NCI-H1105 treated with DMSO at 0.1 percent for 48 hours (cell line): ENCODE measurements at places on chromosomes 5 and 9.

DNA sequence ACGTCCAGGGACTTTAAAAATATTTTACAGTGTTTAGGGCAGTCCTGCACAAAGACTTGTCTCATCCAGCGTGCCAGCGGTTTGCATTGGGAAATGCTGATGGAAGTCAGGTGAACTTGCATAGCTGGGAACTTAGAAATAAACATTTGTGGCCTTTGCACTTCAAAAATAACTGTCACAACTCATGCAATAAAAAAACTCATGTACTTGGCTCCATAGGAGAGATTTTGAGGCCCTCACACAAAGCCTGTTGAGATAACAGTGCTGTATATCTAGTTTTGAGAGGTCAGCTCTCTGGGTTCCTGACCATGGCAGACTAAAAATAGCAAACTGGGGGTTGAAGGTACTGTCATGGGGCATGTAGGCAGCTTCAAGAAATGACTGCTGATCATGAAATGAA is 5.5 kb downstream of the COMMD10 start:
- no peak for DNase-seq

DNA sequence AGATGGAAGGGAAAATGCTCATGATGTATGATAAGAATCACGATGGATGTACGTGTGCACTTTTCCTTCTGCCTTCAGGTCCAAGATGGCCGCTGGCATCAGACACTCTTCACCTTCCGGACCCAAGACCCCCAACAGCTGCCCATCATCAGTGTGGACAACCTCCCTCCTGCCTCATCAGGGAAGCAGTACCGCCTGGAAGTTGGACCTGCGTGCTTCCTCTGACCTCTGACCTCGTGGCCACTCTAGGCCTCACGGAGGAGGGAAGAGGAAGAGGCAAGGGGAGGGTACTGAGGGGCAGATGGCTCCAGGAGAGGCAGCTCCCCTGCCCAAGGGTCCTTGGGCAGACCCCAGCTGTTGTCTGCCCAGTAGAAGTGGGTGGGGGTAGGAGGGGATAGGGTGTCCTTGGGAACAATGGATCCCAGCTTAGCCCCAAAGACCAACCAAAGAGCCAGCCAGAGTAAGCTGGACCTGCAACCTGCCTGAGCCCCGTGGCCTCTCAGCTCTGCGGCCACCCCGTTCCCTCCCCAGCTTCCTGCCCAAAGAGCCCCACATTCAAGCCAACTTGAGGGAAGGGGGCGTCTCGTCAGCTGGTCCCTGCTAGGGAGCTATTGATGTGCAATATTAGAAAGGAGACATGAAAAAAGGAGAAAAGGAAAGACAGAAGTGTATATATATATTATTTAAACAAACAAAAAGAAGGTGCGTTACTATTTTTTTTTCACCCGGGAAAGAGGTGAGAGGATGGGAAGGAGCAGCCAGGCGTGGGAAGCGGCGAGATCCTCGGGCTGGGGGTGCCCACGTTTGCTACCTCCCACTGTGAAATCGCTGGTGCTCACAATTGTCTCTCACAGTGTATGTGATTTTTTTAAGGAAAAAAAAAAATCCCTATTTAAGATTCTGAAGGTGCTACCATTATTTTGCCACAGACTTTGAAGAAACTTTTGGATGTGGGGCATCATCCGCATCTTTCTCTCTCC is 12.1 kb upstream of the ORM1 start:
- DNase-seq: no peak

DNA sequence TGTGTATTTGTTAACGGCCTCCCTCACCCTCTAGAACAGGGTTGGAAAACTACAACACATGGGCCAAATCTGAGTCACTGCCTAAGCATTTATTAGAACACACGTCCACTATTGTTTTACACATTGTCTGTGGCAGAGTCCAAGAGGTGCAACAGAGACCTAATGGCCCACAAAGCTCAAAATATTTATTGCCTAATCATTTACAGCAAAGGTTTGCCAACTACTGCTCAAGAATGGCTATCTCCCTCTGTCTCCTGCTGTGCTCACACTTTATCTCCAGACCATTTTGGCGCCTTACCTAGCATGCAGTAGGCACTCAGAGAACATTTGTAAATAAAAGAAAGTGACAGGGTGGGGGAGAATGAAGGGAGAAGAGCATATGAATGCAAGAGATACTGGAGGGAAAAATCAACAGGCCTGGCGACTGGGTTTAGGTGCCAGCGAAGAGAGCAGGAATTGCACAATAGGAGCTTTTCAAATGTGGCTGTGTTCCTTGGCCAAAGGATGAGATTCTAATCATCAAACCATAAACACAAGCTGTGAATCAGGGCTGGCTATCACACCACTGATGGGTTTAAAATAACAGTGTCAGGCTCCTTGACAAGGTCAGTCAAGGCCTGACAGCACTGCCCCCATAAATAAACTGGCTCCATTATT is 80.3 kb downstream of the EPB41L4A start:
- DNase-seq: no peak

GRCh38 chr5:175859916-175860315 is 11.5 kb upstream of the CPLX2 start:
- DNase-seq: no peak

GRCh38 chr9:131601683-131602181 is 56.4 kb downstream of the PRRT1B start:
- no peak for DNase-seq

GRCh38 chr5:43244823-43245565 is 53.0 kb downstream of the NIM1K start:
- DNase-seq: no peak

GRCh38 chr5:74360535-74361210 is 279.9 kb downstream of the ENC1 start:
- DNase-seq: no peak

DNA sequence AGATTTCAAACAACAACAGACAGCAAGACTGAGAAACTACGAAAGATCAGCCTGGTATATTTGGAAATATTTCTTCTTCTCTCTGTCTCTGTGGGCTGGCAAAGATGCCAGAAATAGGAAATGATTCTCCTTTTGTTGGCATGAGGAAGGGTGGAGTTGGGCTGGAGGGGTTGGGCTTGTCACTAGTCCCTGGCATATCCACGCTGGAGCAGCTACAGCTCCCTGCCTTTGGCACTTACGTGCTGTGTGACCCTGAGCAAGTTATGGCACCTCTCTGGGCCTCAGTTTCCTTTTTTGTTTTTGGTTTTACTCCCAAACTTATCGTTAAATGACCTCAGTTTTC is 354 bp upstream of the KCNMB1 start:
- DNase-seq: no peak

GRCh38 chr5:102975045-102975444 is 144.9 kb downstream of the GIN1 start:
- no peak for DNase-seq
